ENCODE measurements at places on chromosomes 1 and 21.

DNA sequence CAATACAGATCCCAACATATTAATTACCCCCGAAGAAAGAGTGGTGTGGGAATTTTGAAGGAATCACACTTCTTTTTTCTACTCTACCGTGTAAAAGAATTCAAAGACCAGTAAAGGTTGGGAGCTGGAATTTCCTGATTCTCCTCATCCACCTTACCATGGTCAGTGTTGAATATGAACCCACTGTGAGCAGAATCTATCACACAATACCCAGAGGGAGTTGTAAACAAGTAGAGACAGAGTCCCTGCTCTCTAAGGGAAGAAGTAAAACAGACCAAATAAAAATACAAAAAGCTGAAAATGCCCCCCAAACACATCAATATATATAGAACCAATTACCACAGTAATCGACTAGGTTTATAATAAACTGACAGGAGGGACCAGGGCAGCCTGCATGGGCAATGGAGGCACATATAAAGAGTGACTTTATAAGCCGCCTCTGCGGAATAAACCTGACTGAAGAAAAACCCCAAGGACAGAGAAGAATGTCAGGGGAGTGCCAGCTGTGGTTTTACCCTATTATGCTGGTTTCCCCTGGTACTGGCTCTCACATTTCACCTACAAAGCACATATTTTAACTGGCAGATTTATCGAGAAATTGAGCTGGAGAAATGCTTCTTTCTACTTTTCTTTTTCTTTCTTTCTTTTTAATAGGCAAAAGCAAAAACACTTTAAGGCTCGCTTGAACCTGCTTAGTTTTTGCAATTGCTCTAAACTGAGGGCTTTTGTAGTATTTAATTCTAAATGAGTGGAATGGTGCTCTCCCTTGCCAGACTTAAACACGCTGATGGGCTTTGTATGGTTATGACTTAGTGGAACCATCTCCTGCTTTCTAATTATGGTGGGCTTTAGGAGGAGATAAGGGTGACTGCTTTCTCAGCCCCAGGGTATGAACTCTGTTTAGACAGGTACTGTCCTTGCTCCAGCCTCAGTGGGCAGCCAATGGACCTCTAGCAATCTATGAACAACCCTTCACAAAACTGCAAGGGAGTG lies 244.8 kb downstream of the ASTN1 start:
- no peak for DNase-seq

DNA sequence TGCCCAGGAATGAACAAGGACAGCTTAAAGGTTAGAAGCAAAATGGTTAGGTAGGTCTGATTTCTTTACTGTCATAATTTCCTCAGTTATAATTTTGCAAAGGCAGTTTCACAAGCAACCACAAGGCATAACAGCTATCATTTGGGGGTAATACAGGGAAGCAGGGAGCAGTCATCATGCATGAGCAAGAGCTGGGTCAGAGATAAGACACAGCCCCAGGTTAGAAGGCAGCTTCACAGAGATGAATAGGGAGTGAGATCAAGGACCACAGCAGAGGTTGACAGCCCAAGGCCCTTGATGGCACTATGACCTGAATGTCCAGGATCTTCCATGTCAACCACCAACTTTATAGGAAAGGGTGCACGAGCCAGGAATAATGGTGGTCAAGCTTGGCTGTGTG lies 9.0 kb upstream of the CSRP1 start:
- DNase-seq = no peak

DNA sequence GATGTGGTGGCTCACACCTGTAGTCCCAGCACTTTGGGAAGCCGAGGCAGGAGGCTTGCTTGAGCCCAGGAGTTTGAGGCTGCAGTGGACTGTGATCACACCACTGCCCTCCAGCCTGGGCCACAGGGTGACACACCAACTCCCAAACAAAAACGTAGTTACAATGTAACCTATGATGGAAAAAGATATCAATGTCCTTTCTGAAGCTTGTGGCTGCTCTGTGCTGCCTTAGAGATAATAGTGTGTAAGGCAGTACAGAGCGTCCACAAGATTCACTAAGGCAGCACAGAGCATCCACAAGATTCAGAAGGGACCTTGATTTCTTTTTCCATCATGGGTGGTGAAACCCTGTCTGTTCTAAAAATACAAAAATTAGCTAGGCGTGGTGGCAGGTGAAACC lies 42.5 kb downstream of the ACTN2 start:
- DNase-seq = no peak

DNA sequence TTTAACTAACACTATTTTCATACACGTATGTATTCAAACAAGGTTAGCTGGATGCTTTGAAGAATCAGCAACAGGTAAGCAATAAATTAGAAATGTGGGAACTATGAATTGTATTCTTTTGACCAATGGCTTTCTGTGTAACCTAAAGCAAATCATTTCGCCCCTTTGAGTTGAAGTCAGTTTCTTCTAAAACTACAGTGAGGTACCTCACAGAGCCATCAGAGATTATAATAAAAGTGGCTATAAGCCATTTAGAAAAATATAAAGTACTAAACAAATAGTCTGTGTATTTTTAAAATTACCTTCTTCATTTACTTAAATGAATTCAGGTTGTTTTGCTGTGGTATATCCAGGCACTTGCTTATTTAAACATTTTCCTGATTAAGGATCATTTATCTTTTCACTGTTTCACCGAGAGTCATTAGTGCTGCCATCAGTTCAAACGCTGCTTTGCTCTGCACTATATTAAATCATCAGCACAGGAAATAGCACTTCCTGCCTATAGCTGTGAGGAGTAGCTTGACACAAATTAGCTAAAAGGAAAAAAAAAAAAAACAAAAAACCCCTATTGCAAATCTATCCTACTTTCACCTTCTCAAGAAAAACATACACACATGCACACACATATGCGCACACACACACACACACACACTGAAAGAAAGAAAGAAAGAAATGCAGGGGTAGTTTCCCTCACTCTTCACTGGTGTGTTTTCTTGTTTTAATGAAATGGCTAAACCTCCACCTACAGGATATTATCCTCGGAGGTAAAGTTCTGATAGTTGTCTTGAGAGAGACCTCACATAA lies 39.8 kb upstream of the C1orf105 start:
- no peak for DNase-seq

GRCh38 chr1:1929639-1930545 lies 10.8 kb upstream of the TMEM52 start:
- no peak for DNase-seq

- peak; percentile 21 for DNase-seq
These were observed 53.1 kb downstream of the S100B start for GRCh38 chr21:46551636-46552241.

DNA sequence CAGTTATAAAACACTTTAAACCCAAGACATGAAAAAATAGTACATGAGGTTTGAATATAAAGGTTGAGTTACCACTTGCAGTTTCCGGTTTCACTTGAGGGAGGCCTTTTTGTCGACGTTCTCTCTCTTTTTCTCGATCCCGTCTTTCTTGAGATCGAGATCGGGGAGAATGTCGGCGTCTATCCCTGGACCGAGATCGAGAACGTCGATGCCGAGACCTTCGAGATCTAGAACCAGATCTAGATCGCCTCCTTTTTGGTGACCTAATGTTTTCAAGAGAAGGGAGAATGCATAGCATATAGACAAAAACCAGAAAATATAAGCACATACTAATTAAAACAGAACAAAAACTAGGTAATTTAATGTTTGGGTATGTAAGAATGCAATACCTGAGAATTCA lies 33.7 kb downstream of the SOD1 start:
- no peak for DNase-seq

DNA sequence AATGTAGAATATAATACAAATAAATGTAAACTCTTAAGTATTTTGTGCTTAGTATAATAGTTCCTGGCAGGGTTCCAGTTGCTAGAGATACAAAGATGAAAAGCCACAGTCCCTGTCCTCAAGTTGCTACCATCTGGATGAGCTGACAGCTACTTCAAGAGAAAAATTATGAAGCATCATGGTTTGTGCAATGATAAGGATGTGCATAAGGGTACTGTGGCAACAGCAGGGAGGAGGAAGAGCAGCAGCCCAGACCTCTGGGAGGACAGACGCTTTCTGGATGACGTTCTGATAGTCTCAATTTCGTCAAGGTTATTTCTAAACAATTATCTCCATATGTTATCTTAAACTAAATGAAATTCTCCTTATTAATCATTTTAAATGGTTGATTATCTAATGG lies 198.9 kb downstream of the NTNG1 start:
- DNase-seq = no peak

- DNase-seq = no peak
These were observed 133.1 kb upstream of the NFIA start for GRCh38 chr1:60949154-60949825.

DNA sequence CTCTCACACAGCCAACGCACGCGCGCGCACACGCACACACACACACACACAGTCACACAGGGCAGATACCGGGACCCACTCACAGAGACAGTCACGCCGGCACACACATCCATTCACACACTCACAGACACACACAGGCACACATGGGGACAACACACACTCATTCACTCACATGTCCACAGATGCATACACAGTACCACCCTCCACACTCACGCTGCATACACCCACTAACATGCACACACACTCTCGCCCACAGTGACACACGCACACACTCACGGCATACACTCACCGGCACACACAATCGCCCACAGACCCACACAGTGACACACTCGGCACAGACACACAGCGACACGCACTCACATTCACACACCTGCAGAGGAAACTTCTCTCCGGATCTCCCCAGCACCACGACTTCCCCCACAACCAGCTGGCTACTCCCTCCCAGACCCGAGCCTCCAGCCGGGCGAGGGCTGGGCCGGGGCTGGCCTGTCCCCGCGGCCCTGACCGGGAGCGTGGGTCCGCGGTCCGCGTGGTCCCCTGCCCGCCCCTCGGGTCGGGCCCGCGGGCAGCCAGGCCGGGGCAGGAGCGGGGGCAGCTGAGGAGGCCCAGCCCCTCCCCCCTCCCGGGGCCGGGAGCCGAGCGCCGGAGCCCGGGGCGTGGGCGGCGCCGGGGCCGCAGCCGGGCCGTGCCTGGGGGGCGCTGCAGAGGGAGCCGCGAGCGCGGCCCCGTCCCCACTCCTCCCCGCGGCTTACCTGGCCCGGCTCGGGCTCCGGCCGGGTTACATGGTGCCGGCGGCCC lies 552 bp downstream of the DLGAP3 start:
- no peak for DNase-seq

GRCh38 chr1:86741947-86742572 lies 37.7 kb downstream of the SH3GLB1 start:
- peak; percentile 31 for DNase-seq

GRCh38 chr21:38488640-38489270 lies 9.5 kb downstream of the ERG start:
- no peak for DNase-seq

DNA sequence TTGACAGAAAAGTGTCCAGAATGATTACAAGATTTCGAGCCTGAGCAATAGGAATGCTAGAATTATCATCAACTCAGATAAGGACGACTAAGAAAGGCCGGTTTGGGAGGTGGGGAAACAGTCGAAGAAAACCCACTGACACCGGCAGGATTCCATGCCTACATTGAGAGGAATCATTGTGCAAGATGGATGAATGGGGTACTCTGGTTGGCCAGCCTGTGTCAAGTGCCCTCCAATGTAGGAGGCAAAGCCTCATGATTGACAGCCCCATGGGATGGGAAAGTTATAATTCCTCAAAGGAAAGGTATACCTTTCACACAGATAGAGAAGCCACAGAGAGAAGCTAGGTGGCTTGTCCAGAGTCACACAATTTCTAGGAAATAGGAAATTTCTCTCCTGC lies 153.5 kb upstream of the CTTNBP2NL start:
- DNase-seq = no peak

GRCh38 chr1:164183854-164184635 lies 374.9 kb upstream of the PBX1 start:
- DNase-seq = no peak

DNA sequence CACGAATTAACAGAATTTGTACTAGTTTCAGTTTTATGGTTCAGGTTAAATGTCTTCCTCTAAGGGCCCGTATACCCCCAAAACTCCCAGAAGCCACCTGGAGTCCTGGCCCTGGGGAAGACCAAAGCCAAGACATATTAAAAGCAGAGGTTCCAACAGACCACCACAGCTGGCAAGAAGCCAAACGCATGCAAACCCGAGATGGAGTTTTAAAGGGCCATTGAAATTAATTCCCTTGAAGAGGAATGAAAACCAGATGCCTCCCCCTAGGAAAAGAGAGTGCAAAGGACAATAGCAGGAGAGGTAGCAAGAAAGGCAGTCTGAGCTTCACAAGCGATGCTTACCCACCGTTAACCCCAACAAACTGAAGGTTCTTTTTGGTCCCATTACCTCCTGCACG lies 48.1 kb downstream of the KANK4 start:
- no peak for DNase-seq

DNA sequence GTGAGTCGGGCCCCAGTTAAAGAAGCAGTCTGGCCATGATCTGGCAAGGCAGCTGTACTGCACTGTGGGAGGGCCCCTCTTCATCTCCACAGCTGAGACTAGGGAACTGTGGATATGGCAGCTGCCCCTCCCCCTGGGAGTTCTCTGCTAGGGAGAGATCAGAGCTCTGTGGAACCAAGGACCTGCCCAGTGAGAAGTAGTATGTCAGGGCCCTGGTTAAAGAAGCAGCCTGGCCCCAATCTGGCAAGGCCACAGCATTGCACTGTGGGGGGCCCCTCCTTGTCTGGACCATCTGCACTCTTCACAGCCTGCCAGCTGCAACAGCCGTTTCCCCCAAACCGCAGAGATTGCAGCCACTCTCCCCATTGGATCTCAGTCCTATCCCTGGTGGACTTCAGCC lies 208.5 kb downstream of the DNAH14 start:
- no peak for DNase-seq

- DNase-seq = no peak
These were observed 54.1 kb downstream of the C8A start for GRCh38 chr1:56908619-56909221.

- no peak for DNase-seq
These were observed 91.7 kb upstream of the DSCAM start for GRCh38 chr21:40938611-40939010.

DNA sequence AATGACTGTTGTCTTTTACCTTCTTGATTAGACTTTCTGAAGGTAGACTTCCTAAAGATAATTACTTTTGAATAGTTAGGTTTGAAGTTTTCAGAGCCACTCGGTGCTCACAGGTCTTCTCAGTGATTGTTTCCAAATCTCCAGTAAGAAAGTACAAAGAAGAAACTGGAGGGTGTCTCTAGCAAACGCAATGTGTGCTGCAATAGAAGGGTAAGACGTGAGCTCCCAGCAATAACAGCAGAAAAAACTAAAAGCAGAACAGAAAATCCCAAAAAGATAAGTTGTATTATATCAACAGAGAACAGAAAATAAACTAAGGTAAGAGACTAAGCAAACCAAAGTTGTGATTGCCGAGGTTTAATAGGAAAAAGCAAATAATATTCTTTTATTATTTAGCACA lies 1.8 kb downstream of the CTTNBP2NL start:
- DNase-seq = no peak

DNA sequence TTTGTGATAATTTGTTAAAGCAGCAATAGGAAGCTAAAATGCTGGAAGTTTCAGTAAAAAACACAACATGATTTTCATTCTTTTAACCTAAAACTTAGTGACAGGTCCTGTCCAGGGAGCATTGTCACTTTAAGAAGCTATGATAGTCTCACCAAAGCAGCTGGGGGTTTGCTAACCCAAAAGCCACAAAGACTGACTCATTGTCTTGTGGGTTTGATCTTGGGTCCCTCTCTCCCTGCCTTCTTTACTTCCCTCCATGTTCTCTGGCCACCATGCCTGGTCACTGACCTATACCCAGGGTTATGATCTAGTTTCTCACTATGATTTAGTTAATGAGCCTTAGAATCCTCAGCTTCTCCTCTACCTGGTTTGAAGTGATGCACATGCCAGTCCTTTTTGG lies 213.5 kb upstream of the PTGFR start:
- DNase-seq = no peak
